AG04449 (cell line): ENCODE measurements at places on chromosomes 6 and 20.

GRCh38 chr20:50722424-50723155, 8.8 kb upstream of the PARD6B start:
- no peak for DNase-seq

DNA sequence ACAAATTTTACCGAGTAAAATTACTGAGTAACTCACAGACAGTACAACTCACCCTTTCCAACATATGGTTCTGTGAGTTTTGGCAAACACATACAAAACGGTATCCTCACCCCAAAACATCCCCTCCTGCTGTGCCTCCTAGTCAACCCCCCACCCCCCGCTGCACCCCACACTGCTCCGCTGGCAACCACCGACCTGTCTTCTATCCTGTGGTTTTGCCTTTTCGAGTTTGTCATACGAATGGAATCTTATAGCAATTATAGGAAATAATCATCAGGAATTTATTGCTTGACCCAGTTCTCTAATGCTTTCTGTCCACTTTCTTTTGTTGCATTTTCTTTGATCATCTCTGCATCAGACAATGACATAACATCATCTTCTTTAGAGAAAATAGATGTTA, 312.3 kb downstream of the KIF16B start:
- peak; percentile 44 for DNase-seq

GRCh38 chr20:5691918-5692618, 58.1 kb upstream of the SHLD1 start:
- no peak for DNase-seq

DNA sequence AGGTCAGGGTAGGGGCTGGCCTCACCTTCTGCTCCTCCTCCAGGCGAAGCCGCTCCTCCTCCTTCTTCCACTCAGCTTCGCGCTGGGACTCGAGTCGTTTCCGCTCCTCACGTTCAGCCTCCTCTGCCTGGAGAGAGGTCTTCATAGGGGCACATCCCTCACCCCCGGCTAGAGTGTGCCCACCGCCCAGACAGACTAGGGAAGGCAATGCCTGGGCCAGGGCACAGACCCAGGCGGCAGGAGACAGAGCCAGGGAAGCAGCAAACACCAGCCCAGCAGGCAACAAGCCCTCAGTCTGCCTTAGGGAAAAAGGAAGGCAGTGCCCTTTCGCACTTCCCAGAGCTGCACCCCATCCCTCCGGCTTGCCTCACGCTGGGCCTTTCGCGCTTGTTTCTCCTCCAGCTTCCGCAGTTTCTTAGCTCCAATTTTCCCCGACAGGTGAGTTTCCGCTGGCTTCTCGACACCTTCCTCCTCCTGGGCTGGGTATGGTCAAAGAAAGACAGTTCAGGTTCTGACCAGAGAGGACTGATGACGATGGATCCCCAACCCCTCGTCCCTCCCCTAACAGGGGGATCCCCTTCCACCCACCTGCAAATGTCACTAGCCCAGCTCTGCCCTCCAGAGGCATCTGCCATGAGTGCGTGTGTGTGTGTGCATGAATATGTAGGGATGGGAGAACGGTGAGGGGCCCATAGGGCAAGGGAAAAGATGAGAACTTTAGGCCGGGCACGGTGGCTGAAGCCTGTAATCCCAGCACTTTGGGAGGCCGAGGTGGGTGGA, 4.3 kb downstream of the DDRGK1 start:
- no peak for DNase-seq

- no peak for DNase-seq
Measured at GRCh38 chr6:89024456-89024855, 56.1 kb upstream of the PNRC1 start.

GRCh38 chr6:36099869-36100483, 30.3 kb upstream of the MAPK13 start:
- no peak for DNase-seq

DNA sequence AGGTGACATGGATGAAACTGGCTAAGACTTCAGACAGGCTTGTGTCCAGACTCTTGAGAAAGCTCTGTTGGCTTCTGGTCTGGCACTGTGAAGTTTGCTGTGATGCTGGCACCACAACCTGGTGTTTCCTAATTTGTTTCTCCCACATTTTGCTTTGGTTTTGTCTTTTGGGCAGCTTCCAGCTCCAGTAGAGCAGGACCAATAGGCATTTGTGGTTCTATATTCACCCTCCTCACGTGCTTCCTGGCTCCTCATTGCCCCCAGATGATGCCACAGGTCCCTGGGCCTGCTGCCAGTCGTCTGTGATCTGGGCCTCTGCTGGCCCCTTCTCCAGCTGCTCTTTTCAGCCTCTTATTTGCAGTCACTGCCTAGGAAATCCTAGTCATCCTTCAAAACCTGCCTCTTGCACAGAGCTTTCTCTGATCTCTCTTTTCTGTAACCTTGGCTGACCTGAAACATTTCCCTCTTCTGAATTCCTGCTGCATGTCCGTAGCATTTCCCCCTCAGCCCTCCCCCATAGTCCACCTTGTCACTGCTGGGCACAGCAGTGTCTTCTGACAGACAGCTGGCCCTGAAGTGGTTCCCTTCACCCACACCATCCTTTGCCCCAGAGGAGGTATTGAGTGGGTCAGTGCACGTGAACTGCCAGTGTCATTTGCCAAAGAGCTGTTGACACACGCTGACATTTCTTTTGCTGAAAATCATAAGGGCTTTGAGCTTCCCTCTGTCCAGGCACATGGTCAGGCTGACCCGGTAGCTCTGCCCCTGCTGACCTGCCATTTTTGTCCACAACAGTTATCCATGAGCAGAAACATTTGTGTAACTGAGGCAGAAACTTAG, 63.0 kb downstream of the PTPN1 start:
- DNase-seq = peak; percentile 44

GRCh38 chr6:107114926-107115694, at the start of gene BEND3:
BEND3 (minus strand) TSS chr6:107115515; CDS start chr6:107099285, 16,230 bp downstream.
- DNase-seq = no peak

DNA sequence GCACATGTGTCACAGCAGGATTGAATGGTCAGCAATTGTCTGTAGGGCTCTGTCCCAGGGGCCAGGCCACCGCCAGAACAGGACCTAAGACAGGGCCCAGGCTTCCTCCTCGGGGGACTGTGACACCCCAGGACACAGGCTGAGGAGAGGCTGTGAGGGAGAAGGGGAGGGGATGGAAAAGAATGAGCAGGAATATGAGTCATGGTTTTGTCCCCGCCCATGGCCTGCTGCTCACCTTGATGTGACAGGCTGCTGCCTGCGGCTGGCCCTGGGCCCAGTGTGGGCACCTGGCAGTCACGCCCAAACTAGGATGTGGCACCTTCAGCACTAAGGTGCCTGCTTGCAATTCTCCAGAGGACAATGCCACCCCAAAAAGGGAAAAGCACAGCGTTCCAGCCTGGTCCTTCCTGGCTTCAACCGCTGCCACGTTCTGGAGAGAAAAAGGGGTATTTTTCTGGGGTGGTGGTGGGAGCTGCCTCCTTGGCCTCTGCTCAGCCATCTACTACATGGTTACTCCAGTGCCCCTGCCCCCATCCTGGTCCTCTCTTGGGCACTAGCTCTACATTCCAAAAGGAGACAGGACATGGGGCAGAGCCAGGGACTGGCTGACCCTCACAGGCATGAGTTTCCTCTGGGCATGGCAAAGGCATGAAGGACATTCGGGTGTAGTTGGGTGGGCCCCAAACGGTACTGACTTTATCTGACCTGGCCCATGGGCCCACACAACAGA, 93.4 kb downstream of the SLC22A23 start:
- DNase-seq = no peak

DNA sequence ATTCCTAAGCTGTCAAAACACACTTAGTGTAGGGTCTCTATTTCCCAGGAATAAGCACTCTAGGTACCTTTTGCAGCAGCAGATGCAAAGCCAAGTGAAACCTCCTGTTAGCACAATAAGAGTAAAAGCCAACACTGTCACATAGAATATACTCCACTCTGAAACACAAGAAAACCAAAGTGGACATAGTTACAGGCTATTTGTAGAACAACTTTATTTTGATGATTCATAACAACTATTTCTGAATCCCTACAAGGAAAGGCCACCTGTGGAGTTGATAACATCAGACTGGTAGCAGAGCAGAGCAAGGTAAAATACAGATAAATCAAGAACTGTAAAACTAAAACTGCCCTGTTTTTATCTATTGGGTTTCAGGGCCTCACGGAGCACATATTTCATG, 59.7 kb downstream of the ALDH5A1 start:
- no peak for DNase-seq

GRCh38 chr6:45148711-45149341, 179.3 kb upstream of the RUNX2 start:
- peak; percentile 61 for DNase-seq

- no peak for DNase-seq
Measured at GRCh38 chr20:42795111-42795695, 394.5 kb downstream of the PTPRT start.

- no peak for DNase-seq
Measured at GRCh38 chr6:157941101-157941863, 40.4 kb upstream of the SYNJ2 start.

- DNase-seq = no peak
Measured at GRCh38 chr6:13355999-13356785, 27.9 kb upstream of the TBC1D7 start.

DNA sequence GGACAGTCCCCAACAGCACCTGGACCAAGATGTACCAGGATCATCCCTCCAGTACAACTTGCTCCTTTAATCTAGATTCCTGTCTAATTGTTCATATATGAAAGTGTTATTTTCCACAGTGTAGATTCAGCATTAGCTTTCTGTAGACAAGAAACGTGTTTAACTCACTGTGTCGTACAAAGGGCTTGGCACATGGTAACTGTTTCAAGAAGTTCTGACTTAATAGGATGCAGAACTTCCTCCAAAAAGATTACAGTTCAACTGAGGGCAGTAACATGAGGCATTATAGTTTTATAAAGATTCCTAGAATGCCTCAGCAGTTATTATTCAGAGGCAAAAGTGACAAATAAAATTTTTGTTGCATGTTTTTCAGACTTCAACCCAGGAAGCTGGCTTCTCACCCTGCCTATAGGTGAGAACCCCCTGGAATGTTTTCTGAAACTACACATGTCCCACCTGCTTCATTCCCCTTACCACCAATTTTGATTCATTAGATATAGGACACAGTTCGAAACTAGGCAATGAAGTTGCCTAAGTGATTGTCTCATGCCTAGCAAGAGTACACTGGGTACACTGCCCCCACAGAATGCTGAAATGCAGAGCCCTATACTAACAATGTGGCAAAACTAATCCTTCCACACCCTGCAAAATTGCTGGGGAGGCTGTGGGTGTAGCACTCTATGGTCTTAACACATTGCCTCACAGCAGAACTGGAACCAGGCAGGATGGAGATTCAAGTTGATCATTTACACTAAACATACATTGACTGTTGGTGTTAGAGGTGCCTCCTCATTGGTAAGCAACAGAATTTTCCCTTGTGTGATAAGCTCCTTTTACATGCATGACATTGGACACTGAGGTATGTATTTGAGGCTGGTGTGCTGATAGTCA, 22.6 kb upstream of the SH3BGRL2 start:
- DNase-seq = no peak

- DNase-seq = no peak
Measured at GRCh38 chr6:162438980-162439379, 288.6 kb downstream of the PRKN start.

- DNase-seq = no peak
Measured at GRCh38 chr6:133241086-133241900, at the start of gene EYA4. EYA4 (plus strand) TSS chr6:133241357; CDS start chr6:133274781, 33,424 bp downstream.

DNA sequence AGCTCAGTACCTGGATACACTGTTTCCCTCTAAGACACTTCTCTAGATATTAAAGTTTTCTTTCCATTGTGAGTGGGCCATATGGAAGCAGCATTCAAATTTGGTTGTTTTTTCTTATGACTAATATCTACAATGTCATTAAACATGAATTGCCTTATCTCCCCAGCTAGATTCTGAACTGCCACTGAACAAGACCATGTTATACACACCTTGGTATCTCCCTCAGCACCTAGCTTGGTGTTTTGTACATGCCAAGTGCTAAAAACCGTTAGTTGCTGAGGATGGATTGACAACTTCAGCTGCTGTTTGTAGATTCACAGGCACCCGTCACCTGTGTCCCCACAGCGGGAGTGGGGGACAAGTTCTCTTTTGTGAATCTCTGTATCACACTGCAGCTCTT, 131.1 kb downstream of the KIF13A start:
- no peak for DNase-seq

DNA sequence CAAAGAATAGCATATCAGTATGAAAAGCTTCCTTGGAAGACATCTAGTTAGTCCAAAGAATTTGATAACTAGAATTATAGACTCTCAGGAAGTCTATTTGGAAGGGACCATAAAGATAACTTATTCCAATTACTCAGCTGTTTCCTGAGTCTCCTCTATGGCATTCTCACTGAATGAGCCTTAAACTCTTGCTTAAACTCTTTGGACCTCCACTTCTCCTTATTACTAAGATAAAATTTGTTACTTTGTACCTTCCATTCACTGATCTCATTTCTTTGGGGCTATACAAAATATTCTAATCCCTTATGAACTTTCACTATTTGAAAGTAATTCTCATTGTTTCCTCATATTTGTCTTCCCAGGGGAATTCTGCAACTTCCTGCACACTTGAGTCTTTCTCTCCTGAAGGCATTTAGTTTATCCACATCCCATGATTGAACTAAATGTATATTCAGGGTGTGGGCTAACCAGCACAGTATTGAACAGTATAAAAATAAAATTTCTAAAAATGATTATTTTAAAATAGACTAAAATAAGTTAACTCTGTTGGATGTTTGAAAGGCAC, 67.1 kb upstream of the NOTCH4 start:
- DNase-seq = no peak

- no peak for DNase-seq
Measured at GRCh38 chr20:55953201-55953600, 52.1 kb downstream of the CBLN4 start.

DNA sequence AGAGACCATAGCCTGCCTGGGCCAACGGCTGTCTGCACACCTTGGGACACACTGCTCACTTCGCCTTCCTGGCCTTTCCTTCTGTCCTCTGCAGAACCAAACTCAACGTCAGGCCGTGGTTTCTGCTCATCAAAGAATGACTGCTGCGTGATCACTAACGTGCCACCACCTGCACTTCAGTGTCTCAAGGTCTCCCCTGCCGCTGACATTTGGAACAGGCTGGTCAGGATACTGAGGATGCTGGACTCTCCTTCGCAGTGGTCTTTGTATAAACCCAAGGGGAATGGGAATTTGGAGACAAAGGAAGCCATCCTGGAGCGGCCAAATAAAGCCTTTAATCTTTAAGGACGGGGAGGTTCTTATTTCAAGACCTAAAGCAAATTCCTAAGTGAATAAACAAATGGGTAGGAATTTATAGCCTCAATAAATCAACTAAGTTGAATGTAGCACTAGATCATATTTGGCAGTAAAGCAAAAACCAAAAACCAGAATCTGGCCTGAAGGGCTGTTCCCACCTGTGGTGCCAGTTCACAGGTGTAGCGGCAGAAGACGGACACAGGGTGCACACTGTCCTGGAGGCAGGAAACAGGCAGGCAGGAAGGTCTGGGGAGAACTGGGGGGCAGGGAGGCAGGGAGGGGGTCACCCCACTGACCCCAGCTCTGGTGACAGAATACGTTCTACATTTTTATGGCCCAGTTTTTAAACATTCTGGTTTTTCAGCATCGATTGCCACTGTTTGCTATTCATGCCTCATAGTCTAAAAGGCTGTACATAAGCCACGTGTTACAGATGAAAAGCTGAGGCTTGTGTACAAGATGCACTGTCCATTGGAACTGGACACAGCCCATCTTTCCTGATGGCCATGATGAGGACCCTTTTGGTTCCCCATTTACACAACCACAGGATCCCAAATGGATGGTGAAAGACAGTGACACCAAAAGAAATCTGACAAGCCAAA, 36.6 kb downstream of the ABHD12 start:
- no peak for DNase-seq
